Omental fat pad (tissue), 4 donors: ENCODE measurements at places on chromosomes 6 and 20.

GRCh38 chr6:169109411-169110220, 144.0 kb downstream of the THBS2 start:
- no peak for DNase-seq

- DNase-seq = no peak
These were observed 2.3 kb downstream of the MANBAL start for GRCh38 chr20:37291724-37292126.

GRCh38 chr20:61184194-61184593, 67.9 kb upstream of the CDH4 start:
- DNase-seq = no peak

GRCh38 chr6:148021165-148021564, 321.5 kb upstream of the SASH1 start:
- DNase-seq = no peak

GRCh38 chr20:21136015-21136732, 10.3 kb downstream of the KIZ start:
- no peak for DNase-seq

- no peak for DNase-seq
These were observed 46.2 kb downstream of the OGFRL1 start for GRCh38 chr6:71334768-71335167.

- no peak for DNase-seq
These were observed 229.7 kb upstream of the ASCC3 start for GRCh38 chr6:101110814-101111213.

GRCh38 chr6:32664827-32665362, 1.6 kb downstream of the HLA-DQB1 start:
- DNase-seq = no peak
